ENCODE measurements at places on chromosomes 5 and 9.

GRCh38 chr5:145437627-145438026, 397.5 kb downstream of the PRELID2 start:
- no peak for DNase-seq

DNA sequence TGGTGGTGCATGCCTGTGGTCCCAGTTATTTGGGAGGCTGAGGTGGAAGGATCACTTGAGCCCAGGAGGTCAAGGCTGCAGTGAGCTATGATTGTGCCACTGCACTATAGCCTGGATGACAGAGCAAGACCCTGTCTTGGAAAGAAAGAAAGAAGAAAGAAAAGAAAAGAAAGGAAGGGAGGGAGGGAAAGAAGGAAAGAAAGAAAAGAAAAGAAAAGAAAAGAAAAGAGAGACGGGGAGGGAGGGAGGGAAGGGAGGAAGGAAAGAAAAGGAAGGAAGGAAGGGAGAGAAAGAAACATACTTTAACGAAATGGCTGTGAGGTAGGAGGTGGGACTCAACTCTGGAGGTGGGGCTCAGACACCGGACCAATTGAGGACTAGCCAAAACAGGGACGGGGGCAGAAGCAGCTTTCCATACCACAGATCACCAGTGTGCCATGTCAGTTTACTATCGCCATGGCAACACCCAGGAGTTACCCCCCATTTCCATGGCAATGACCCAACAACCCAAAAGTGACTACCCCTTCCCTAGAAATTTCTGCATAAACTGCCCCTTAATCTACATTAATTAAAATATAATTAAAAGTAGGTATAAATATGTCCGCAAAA, 21.3 kb downstream of the PTGES start:
- no peak for DNase-seq

- no peak for DNase-seq
Measured at GRCh38 chr5:137054792-137055191, 444.3 kb downstream of the SPOCK1 start.

GRCh38 chr5:178625679-178626483, 969 bp downstream of the CLK4 start:
- no peak for DNase-seq

DNA sequence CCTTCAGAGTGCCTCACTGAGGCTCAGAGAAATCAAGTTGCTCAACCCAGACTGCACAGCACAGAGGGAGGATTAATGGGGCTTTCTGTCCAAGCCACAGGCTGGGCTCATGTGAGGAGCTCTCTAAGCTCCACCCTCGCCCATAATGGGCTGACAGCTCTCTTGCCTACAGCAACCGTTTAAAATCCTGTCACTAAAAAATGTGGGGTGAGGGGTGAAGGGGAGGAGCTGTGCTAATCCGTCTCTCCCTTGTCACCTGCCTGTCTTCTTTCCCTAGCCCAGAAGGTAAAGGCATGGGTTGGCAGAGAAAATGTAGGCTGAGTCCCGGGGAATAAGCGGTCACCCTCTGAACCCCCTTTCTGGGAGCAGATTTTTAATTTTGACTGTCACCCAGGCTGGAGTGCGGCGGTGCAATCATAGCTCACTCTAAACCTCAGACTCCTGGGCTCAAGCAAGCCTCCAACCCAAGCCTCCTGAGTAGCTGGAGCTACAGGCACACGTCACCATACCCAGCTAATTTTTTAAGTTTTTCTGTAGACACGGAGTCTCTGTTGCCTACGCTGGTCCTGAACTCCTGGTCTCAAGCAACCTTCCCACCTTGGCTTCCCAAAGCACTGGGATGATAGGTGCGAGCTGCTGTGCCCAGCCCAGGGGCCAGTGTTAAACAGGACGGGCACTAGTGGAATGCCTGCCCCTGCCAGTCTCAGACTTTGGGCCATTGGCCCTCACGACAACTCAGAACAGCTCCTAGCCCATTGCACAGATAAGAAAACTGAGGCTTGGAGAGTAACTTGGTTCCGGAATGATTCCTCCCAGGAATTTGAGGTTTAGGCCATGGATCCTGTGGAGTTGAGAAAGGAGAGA, 89.5 kb downstream of the LMX1B start:
- no peak for DNase-seq

GRCh38 chr9:79220251-79220650, 351.5 kb upstream of the TLE4 start:
- DNase-seq, result no peak

- DNase-seq, result no peak
Measured at GRCh38 chr9:98902516-98902915, 41.2 kb upstream of the COL15A1 start.

- DNase-seq, result no peak
Measured at GRCh38 chr9:129570450-129571297, 50.2 kb downstream of the C9orf50 start.

DNA sequence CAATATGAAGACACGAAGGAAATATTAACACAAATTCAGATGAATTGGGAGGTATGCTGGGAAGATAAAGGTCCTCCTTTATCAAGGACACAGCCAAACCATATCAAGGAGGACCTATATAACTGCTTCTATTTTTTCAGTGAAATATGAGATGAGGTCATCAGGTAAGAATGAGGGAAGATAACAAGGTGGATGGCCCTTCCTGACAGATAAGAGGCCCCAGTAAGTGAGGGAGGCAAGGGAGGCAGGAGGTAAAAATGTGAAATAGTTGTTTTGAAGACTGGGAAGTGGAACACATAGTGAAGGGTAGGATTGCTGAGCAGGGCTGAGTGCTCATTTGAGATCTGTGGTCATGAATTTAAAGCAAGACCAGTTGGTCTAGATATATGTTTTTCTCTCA, 60.0 kb upstream of the FOXE1 start:
- no peak for DNase-seq
